ENCODE measurements at places on chromosomes 12 and 14.

GRCh38 chr14:22493753-22494152, 95.3 kb downstream of the DAD1 start:
- no peak for DNase-seq

- no peak for DNase-seq
Observed at GRCh38 chr12:28709986-28710685, 438.9 kb upstream of the FAR2 start.

DNA sequence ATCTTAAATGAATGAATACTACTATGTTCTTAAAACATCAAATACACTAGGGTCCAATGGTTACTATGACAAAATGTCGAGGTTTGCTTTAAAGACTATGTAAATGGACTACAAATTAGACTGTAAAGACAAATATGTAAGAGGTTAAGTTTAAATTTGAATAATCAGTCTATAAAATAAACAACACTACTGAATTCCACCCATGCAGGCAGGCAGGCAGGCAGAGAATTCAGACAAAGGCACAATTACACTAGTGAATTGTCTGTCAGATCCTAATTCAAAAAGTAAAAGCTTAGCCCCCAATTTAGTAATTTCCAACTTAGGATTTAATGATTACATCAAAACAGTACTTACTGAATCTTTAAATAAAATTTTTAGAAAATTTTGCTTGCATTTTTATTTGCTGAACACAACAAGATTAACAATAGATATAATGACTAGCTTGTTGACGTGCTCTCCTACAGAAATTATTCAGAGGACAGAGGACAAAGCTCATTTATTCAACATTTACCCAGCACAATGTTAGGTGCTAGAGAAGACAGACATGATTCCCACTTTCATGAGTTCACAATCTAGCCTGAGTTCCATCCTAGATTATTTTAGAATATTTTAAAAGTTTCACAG, 97.4 kb downstream of the CDK17 start:
- DNase-seq, result no peak

- DNase-seq, result no peak
Observed at GRCh38 chr14:76782885-76783566, 21.8 kb downstream of the VASH1 start.

- peak; percentile 92 for DNase-seq
Observed at GRCh38 chr12:122437656-122438121, 15.2 kb upstream of the CLIP1 start.

- no peak for DNase-seq
Observed at GRCh38 chr14:95313707-95314106, 6.0 kb downstream of the CLMN start.

- no peak for DNase-seq
Observed at GRCh38 chr14:22593189-22593588, 4.2 kb upstream of the DAD1 start.

- peak; percentile 35 for DNase-seq
Observed at GRCh38 chr12:43882578-43883178, 46.8 kb downstream of the TMEM117 start.

GRCh38 chr14:105919458-105920150, 393.2 kb downstream of the TMEM121 start:
- no peak for DNase-seq

- no peak for DNase-seq
Observed at GRCh38 chr14:79379266-79379665, 832.0 kb downstream of the DIO2 start.

GRCh38 chr12:20628226-20628787, 66.8 kb upstream of the SLCO1C1 start:
- no peak for DNase-seq

- DNase-seq, result no peak
Observed at GRCh38 chr12:57829025-57829777, 10.7 kb upstream of the AVIL start.

- DNase-seq, result peak; percentile 15
Observed at GRCh38 chr14:68937471-68938270, 41.4 kb downstream of the ACTN1 start.

- no peak for DNase-seq
Observed at GRCh38 chr12:113862590-113863454, 103.3 kb downstream of the RBM19 start.

GRCh38 chr14:106488291-106488690, 961.9 kb downstream of the TMEM121 start:
- DNase-seq, result no peak

DNA sequence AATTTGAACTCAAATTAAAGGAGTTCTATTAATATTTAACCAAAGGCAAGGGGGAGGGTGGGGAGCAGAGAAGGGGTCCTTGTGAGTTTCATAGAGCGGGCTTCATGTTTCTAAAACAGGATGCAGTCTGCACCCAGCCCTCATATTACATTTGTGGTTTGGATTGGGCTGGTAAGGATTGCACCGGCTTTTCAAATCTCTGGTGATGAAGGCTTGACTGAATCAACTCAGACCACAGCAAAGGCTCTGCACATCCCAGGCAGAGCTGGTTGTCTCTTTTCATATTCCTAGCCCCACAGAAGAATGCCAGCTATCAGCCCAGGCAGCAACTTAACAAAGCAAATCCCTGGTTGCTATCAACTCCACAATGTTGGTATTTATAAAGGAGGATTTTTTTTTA, 1221.4 kb downstream of the VRK1 start:
- no peak for DNase-seq

DNA sequence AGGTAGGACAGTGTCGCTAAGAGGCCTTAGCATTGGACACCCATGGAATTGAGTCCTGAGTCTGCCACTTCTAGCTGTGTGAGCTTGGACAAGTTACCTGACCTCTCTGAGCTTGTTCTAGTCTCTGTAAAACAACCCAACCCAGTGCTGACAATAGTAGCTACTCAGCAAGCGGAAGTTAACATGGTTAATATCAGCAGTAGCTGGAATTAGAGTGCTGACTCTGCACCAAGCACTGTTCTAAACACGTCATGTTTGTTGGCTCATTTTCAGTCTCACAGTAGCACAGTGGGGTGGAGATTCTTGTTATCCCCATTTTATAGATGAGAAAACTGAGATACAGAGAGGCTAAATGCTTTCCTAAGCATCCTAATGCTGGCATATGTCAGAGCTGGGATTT, 47.5 kb upstream of the RIN3 start:
- no peak for DNase-seq

DNA sequence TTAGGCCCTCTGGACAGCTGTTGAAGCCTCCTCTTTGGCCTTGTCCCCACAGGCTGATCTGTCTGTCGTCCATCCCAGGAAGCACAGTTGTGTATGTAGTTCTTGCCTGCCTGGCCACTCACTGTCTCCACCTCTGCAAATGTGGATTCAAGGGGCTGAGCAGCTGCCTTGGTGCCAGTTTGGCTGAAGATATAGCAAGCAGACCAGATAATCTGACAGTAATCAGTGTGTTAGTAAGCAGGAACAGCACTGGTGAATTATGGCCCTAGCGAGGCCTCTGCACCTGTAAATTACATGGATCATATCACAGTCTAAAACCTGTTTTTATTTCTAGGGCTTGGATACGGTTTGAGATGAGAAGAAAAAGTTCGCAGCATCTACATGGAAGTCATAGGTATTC, 282.5 kb upstream of the NOS1 start:
- DNase-seq, result no peak

DNA sequence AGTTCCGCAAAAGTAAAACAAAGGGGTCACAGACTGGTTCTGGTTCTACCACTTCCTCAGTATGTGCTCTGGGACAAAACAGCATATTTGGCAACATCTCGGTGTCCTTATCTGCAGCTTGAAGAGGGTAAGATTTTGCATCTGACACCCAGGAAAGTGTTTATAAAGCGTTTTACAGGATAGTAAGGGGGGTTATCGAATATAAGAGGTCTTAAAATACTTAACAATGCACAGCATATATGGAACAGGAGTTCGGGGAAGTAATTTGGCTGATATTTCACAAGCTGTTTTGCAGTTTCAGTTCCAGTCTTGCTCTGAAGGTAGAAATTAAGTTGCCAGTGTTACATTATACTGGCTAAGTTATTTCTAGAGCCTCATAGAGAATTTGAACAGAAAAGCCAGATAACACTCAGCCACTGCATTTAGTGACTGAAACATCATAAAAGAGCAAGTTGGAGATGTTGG, 904 bp upstream of the MAP4K5 start:
- DNase-seq, result no peak

DNA sequence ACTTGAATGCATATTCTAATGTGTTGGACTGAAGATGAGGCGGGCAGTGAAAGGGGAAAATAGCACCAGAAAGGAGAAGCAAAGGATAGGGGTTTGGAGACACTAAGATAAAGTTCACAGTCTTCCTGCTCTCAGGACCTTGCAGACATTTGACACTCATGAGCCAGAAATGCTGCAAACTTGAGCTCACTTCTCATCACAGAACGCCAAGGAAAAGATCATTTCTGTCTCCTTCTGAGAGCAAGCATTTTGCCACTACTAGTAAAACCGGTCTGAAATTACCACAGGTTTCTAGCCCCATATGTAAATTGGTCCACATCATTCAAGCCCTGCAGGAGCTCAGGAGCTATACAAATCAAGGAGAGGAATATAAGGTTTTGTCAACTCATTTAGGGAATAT, 44.6 kb upstream of the ANO2 start:
- DNase-seq, result no peak

DNA sequence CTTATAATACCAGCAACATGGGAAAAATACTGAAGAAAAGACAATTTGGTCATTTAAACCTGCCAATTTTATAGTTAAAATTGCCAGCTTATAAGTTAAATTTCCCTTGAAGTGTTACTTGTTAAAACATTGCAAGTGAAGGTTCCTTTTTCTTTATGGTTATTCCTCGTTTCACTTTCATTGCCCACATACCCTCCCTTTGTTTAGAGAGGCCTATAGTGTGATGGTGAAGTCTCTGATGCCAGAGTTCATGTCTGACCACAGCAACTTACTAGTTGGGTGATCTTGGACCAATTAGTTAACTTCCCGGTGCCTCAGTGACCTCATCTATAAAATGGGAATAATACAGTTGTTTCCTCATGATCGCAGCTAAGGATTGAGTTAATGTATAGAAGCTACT, 173.5 kb downstream of the ANO6 start:
- DNase-seq, result no peak

GRCh38 chr12:1773937-1774655, 46.3 kb upstream of the LRTM2 start:
- no peak for DNase-seq

DNA sequence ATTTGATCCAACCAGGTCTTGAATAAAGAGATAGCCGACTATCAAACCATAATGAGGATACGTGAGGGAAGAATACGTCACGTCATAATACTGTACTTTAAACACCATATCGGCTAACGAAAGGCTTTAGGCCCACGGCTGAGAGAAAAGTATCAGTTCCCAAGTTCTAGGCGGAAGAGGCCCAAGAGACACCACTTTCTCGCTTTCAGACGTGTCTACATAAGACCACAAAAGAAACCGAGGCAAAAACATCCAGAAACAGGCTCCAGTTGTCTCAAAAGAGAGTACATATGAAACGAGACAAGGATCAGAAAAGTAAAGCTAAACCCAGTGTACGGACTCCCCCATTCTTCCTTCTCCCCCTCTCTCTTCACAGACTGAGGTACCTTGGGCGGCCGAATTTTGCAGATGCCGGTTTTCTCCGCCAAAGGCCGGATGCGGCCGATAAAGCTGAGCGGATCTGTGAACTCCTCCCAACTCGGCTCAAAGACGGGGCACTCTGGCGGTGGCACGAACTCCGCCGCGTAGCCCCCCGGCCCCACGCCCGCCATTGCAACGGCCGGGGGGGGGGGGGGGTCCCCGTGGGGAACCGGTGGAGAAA, 479 bp downstream of the KDM5A start:
- no peak for DNase-seq

Measured in NCI-H446 treated with DMSO at 0.1 percent for 48 hours (cell line).